ENCODE measurements at places on chromosomes 3 and 15.

DNA sequence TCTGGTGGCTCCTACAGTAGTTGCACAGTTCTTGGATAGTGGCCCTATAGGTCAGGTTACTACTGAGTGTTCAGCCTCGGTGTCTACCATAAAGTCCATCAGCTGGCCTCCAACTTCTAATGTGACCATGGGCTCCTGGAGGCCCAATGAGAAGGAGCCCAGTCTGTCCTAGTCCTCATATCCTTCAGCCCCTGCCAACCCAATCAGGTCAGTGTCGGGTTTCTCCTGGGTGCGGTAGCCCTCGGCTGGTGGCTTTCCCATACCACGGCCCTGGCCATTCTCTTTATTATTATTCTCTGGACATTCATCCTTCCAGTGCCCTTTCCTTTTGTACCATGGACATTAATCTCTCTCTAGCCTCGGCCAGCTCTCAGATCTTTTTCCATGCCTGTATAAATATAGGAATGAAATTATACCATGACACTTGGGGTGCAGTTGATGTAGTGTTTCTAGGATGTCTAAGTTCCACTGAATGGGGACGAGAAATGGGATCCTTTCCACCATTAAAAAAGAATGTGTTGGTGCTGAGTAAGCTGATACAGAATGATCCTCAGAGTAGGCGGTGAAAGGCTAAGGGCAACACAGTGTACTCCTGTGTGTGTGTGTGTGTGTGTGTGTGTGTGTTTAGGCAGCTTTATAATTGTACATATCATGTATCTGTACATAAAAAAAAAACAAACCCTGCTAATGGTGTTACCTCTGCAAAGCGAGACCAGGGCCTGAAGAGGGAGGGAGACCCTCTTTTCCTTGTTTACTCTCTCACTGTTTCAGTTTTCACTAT, 19.3 kb upstream of the NOX5 start:
- DNase-seq = no peak

- peak; percentile 23 for DNase-seq
Measured at GRCh38 chr3:52372822-52373504, 56.8 kb downstream of the DNAH1 start.

DNA sequence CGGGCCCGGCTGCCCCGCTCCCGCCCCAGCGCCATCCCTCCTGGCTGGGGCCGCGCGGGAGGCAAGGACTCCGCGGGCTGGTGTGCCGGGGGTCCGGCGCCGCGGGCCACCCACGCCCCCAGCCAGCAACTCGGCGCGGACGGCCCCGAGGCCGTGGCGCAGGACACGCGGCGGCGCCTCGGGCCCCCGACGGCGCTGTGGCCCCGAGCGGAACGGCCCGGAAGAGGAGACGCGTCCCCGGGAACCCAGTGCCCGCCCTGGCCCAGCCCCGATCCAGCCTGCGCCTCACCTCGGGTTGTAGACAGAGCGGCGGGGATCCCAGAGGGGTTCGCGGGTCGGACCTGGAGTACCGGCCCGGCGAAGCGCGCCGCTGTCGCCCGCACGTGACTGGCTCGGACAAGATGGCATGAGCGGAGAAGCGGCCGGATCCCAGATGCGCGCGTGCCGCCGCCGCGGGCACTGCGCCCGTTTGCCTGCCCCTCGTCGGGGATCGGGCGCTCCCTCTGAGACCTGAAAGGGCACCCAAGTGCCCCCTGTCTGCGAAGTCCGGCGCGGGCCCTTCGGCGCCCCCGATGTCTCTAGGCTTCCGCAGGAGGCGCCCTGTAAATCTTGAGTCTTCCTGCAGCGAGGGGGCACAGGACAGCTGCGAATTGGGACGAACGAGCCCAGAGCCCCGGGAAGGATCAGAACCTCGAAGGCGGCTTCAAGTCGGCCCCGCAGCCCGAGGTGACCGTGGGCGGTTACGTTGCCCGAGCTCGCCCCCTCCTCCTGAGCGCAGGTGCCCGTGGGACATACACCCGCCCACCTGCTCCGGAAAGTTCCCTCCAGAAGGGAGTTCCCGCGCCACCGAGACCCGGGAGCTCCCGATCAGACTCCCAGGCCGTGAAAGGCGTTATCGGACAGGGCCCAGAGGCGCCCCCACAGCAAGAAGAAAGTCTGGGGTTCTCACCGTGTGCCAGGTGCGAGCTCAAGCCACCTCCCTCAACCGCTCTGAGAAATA, 598 bp upstream of the SFMBT1 start:
- peak; percentile 52 for DNase-seq

- DNase-seq = no peak
Measured at GRCh38 chr3:124731760-124732159, 1.5 kb downstream of the UMPS start.

- no peak for DNase-seq
Measured at GRCh38 chr15:97446138-97446537, 514.4 kb upstream of the ARRDC4 start.

- no peak for DNase-seq
Measured at GRCh38 chr3:122247825-122248185, 64.3 kb downstream of the CASR start.

- no peak for DNase-seq
Measured at GRCh38 chr15:68341760-68342725, 64.5 kb downstream of the FEM1B start.

- DNase-seq = no peak
Measured at GRCh38 chr3:63353383-63353782, 75.3 kb downstream of the SYNPR start.

DNA sequence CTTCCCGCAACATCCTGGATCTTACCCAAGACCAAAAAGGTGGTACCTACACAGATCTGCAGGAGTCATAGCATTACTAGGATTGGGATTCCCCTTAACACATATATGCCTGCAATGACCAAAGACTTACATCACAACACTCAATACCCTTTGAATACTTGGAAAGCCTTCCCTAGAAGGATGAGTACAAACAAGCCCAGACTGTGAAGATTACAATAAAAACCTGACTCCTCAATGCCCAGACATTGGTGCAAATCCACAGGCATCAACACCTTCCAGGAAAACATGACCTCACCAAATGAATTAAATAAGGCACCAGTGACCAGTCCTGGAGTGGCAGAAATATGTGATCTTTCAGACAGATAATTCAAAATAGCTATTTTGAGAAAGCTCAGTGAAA, 326.8 kb downstream of the TBL1XR1 start:
- DNase-seq = no peak

GRCh38 chr3:53380306-53380705, 33.0 kb upstream of the DCP1A start:
- no peak for DNase-seq

- no peak for DNase-seq
Measured at GRCh38 chr3:25971736-25972135, 181.8 kb downstream of the OXSM start.

DNA sequence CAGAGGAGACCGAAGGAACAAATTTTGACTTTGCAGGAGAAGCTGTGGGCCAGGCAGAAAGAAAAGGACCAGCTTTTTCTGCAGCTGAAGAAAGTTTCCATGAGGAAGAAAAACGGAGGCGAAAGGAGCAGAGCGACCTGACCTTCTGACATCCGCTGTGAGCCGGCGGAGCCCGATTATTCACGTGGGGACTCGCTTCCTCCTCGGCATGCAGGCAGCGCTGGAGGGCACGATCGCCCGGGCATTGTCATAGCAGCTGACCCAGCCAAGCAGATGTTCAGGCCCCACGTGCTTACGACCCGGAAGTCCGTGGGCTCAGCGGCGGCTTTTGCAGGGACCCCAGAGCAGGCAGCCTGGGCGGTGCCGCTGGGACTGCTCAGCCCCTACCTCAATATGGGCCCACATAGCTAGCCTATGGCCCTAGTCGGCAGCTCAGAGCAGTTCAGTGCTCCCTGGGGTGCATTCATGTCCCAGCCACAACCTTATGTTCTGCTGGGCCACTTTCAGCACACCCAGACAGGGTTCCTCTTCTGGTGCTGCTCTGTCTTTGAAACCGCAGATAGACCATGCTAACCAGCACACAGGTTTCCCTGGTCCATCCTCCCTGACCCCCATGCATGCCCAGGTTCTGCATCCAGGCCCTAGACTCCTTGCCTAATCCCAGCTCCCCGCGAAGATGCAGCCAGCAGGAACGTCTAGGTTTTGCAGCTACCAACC, 10.5 kb upstream of the EIF4A2 start:
- peak; percentile 66 for DNase-seq

- no peak for DNase-seq
Measured at GRCh38 chr15:39641191-39641889, 60.5 kb downstream of the THBS1 start.

- DNase-seq = no peak
Measured at GRCh38 chr15:40858706-40859105, 14.9 kb downstream of the SPINT1 start.

- no peak for DNase-seq
Measured at GRCh38 chr3:131110087-131110486, 83.4 kb downstream of the NEK11 start.

DNA sequence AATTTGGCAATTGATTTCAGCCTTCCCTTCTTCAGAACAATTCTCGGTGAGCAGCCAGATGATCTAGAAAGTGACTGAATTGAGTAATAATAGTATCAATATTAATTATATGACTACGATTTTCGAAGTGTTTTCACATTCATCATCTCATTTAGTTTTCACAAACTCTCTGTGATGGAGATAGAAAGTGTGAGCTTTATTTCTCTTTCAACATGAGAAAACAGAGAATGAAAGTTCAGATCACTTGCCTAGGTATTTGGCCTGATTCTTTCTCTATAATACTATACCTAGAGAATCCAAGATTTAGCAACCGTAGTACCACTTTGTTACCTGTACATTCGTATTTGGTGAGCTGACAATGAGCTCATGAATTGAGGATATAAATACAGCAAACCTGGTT, 739.2 kb upstream of the NR2F2 start:
- no peak for DNase-seq

GRCh38 chr3:156620260-156620659, 54.1 kb upstream of the TIPARP start:
- DNase-seq = no peak

- no peak for DNase-seq
Measured at GRCh38 chr3:134037168-134037567, 7.4 kb upstream of the SLCO2A1 start.

- DNase-seq = no peak
Measured at GRCh38 chr3:94064243-94064860, 1.5 kb downstream of the NSUN3 start.

DNA sequence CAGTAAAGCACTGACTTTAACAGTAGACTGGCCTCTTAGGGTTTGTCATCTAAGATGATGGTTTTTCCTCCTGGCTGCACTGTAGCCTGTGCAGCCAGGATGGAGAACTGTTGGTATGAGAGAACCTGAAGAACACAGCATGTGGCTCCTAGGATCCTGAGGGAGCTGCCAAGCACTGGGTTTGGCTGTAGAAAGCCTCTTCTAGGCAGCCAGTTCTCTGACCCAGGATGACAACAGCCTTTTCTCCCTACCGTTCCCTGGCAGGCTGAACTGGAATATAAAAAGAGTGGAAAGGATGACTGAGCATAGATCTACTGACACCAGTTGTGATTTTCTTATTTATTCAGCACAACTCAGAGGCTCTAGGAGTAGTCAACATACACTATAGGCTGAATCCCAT, 34.3 kb upstream of the MANF start:
- DNase-seq = no peak

GRCh38 chr15:62085740-62086139, 19.0 kb downstream of the C2CD4A start:
- no peak for DNase-seq

- no peak for DNase-seq
Measured at GRCh38 chr3:115428841-115429240, 194.5 kb upstream of the GAP43 start.

GRCh38 chr3:18469775-18470174, 44.6 kb upstream of the SATB1 start:
- no peak for DNase-seq

DNA sequence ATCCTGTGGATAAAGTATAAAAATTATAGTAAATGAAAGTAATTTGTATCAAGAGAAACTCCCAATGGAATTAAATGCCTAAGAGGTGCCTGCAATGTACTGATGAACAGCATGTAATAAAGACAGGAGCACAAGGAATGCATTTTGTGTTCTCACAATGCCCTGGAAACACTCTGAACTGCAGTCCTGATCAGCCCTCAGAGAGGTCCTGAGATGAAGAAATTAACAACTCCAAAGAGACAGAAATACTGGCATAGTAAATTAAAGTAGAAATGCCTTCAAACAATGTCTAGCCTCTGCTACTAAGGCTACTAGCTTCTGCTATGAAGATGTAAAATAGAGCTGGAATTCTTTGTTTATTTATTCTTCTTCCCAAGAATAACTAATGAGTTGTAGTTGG, 59.9 kb downstream of the CFAP20DC start:
- DNase-seq = no peak

Data from stimulated activated CD4-positive, alpha-beta T cell treated with anti-CD3 and anti-CD28 coated beads, Interleukin-4, amount 100 ng/mL, for 1 hour (primary cell).